ENCODE measurements at places on chromosomes 13 and 19.
A peak's percentile ranks its signal among the peaks of the same experiment; 100 is the strongest.

GRCh38 chr19:56120371-56121179, 520 bp downstream of the ZNF787 start:
- peak overlapping the region; percentile 99 for H3K4me3 ChIP-seq
- peaks cover 8% of the 10 kb centered on the region for H3K4me1 ChIP-seq
- H3K36me3 ChIP-seq = no peaks in the 10 kb centered on the region
- peak overlapping the region; percentile 97 for H3K27ac ChIP-seq
- H3K27me3 ChIP-seq = no peaks in the 10 kb centered on the region
- peak; percentile 72 for DNase-seq

GRCh38 chr19:18951721-18952281, 10.8 kb upstream of the HOMER3 start:
- DNase-seq = no peak
- H3K27me3 ChIP-seq = no peaks in the 10 kb centered on the region

GRCh38 chr19:44747739-44748425, 626 bp upstream of the BCL3 start:
- H3K27me3 ChIP-seq = peaks cover 15% of the 10 kb centered on the region
- H3K36me3 ChIP-seq = no peaks in the 10 kb centered on the region
- peaks cover 4% of the 10 kb centered on the region for H3K4me1 ChIP-seq
- H3K27ac ChIP-seq = no peak overlapping the region
- peak overlapping the region; percentile 82 for H3K4me3 ChIP-seq
- peak; percentile 46 for DNase-seq

GRCh38 chr13:24250376-24251057, 58.9 kb upstream of the C1QTNF9 start:
- H3K27ac ChIP-seq = no peak overlapping the region
- H3K27me3 ChIP-seq = no peaks in the 10 kb centered on the region
- H3K4me1 ChIP-seq = peaks cover 25% of the 10 kb centered on the region
- no peaks in the 10 kb centered on the region for H3K36me3 ChIP-seq

All from cardiac muscle cell (in vitro differentiated cells and primary cell).